BE2C (cell line): ENCODE measurements at places on chromosomes 1 and 21.

DNA sequence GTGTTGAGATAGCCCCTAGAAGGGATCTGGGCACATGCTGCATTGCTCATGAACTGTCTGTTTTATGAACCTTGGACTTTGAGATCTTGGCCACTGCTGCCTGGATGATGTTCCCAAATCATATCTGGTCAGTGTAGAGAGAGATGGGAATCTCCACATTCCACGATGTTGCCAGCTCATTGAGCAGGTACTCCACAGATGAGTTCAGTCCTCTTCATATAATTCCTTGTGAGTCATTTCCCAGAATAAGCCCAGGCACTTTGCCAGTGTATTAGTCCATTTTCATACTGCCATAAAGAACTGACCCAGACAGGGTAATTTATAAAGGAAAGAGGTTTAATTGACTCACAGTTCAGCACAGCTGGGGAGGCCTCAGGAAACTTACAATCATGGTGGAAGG is 254.0 kb upstream of the RUNX1 start:
- DNase-seq = no peak

DNA sequence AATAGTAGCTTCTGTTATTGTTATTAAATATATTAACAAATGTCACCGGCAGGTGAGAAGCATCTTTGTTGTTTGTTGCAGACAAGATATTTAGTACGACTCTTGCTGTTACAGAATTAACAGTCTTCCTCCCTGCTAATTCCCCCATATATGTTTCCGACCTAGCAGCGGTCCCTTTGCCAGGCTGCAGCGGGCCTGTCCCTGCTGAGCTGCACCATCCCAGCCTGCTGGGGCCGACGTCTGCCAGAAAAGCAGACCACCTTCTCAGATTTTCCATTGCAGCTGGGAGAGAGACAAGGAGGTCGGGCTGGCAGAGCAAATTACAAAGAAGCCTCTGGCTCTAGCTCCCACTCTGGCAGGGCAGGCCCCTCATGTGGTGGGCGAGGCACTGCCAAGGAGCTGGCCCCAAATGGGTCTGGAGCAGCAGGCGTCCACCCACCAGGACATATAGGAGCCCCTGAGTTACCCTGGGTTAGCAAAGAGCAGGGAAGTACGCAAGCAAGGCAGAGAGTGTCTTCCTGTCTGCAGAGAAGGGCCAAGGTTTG is 142.7 kb downstream of the FOXD2 start:
- DNase-seq = no peak

- DNase-seq = no peak
Observed at GRCh38 chr1:240332672-240333071, 241.0 kb downstream of the FMN2 start.

DNA sequence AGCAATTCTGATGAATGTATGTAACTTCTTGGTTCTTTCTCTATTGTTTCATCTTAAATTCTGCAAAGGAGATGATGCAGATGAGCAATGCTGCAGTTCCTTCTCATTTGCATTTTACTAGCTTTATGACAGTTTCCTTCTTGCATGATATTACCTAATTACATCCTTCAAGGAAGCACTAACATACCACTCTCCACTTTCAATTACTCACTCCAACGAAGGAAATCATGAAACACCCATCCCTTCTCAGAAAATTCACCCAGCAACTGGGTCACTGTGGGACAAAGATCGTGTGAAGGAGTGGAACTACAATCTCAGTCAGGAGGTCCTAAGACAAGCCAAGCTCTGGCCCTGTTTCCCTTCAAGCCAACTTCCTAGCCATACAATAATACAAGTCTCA is 142.3 kb downstream of the CHD1L start:
- no peak for DNase-seq

DNA sequence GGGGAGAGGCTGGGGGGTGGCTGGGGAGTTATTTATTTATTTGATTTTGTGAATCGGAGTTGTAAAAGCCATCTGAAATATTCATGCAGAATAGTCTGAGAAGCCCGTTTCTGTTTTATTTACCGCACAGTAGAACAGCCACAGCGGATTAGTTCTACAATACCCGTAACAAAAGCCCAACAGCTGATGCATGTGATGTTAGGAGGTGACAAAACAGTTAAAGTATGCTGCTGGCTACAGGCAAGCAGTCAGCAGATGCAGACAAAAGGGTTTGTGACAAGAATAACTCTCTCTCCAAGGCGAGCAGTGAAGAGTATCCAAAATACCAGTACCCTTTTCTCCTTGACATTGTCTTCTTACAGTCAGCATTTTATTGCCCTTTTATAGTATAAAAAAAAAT is 42.0 kb downstream of the PROX1 start:
- no peak for DNase-seq

DNA sequence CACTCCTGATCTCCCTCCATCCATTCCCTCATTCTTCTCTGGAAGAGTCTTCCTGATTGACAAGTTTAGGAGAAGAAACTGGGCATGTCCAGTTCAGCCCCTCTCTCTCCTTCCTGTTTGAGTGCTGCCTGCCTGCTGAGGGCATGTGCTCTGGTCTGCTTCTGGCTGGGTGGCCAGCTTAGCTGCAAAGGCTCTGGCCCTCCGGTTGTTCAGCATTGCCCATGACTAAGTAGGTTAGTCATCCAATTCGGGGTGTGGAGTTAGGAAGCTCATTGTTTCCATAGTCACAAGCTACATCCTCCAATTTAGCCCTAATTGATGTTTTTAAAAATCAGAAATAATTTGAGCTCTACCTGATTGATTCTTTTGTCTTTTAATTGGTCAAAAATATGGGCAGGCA is 25.6 kb upstream of the PLA2G2E start:
- no peak for DNase-seq

- DNase-seq = no peak
Observed at GRCh38 chr1:105243969-105244368, 1494.3 kb downstream of the AMY1C start.

DNA sequence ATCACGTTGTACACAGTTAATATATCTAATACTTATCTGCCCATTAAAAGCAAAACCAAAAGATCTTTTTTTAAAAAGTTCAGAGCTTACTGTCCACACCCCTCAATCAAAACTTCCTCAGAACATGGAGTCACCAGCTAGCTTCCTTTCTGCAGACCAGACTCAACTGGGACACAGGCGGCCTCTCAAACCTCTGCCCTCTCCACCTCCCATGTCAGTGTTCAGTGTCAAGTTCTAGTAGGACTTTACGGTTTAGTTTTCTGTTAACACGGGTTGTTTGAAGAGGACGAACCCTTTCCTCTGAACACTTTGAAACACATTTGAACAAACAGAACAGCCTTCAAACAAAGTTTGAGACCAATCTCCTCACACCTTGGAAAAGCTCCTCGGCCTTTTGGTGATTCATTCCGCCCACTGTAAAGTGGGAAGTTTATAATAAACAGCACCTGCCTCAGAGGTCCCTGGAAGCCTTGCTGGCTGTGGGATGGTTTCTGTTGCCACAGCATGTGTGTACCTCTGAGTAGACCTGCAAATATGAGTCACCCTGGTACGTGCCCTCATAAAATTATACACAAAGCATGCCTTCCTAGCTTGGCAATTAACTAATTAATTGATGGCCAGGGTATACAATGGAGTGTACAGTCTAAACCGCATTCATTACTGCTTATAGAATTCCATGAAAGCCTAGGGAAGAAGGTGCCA is 48.4 kb upstream of the SIPA1L2 start:
- DNase-seq = no peak

GRCh38 chr1:58264462-58264861 is 282.1 kb downstream of the OMA1 start:
- no peak for DNase-seq

DNA sequence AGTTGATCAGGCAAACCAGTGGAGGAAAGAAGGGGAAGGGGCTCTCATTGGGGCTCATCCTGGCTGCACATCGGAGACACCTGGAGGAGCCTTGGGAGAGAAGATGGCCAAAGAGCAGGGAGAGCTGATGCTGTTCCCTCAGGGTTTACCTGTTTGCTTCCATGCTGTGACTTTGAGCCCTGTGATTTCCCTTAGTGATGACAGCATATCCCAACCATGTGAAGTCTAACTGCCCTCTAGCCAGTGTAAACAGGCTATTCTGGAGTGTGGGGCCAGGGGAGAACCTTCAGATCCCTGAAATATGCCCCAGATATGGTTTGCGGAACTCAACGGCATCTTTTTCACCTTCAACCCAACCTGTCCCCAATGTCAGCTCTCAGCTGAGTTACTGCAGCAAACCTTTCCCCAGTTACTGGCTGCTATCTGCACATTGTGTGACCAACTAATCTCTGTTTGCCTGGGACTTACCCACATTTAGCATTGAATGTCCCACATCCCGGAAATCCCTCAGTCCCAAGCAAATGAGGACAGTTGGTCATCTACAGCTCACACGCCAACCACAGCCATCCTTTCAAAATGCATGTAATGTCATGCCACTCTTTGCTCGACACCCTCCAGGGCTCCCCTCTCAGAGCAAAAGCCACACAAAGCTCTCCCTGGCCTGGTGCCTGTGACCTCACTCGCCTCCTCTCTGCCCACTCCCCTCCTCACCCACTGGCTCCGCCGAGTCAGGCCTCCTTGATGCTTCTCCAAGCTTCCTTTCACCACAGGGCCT is 242.3 kb downstream of the KCNJ6 start:
- no peak for DNase-seq

GRCh38 chr1:246760422-246761347 is 36.5 kb downstream of the SCCPDH start:
- DNase-seq = no peak

DNA sequence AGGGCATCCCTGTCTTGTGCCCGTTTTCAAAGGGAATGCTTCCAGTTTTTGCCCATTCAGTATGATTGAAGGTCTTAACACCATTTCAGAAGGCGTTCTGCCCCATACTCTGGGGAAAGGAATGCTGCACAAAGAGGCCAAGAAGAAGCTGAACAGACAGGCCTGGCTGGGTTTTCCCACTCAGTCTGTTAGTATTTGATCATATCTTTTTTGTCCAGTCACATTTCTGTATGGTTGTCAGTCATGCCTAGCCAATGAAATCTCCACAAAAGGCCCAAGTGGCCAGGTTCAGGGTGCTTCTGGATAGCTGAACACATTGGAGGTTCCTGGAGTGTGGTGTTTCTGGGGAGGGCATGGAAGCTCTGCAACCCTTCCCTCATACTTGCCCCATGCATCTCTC is 72.1 kb downstream of the NEK7 start:
- no peak for DNase-seq

- DNase-seq = no peak
Observed at GRCh38 chr1:41582851-41583657, 98.6 kb upstream of the EDN2 start.
